ENCODE measurements at places on chromosomes 7 and 10.

DNA sequence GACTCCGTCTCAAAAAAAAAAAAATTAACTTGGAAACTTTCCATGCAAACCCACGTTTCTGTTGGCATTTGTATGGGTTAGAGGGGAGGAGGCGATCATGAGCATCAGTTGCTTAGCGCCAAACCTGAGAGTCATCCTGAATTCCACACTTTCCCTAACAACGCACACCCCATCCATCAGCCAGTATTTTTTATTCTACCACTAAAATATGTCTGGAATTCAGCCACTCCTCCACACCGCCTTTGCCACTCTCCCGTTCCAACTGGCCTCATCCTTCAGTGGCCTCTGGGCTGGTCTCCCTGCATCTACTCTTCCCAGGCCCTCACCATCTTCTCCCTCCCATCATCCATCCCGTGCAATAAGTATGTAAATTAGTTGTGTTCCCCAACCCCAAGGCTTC lies 4.7 kb upstream of the LMBR1 start:
- DNase-seq, result no peak

GRCh38 chr7:86914551-86914950 lies 144.9 kb downstream of the ELAPOR2 start:
- DNase-seq, result no peak

- no peak for DNase-seq
These were observed 45.4 kb upstream of the NAMPT start for GRCh38 chr7:106329971-106330733.

DNA sequence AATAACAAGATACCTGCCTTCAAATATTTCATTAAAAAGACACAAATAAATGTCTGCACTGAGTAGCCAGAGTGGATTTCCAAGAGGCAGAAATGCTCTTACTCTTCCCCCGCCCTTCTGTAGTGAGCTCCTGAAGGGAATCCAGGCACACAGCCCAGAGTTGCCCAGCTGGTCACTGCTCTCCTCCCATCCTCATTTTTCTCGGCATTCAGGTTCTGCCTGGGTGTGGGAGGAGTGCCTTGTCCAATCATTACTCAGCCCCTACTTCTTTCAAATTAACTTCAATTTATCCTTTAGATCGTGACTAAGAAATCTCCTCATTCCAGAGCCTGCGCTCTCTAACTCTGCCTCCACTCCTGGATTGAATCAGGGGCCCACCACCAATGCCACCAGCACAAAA lies 12.2 kb downstream of the CCDC6 start:
- no peak for DNase-seq

GRCh38 chr10:17100586-17100985 lies 29.0 kb downstream of the CUBN start:
- no peak for DNase-seq

GRCh38 chr7:78071491-78072200 lies 273.1 kb downstream of the PHTF2 start:
- DNase-seq, result no peak
